Urinary bladder (tissue), 4 donors: ENCODE measurements at places on chromosomes 7 and 10.
A peak's percentile ranks its signal among the peaks of the same experiment; 100 is the strongest.

DNA sequence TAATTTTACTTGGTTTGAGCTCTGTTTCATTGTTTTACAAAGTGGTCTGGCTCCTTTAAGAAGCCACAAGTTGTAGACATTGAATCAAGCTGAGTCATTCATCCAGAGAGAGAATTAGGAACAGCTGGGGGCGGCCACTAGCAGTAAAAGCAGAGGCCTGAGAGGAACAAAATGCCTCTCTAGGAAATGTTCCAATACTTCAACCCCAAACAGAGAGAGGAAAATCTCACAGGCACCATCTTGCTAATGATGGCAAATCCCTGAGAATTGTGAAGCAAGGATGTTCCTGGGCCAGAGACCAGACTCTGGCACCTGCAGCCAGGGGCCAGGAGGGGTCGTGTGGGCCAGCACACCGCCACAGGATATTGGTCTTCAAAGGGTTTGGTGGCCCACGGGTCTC, 26.5 kb upstream of the TRIL start:
- no peak for DNase-seq

GRCh38 chr7:26398756-26399509, 107.3 kb downstream of the SNX10 start:
- peak; percentile 23 for DNase-seq

DNA sequence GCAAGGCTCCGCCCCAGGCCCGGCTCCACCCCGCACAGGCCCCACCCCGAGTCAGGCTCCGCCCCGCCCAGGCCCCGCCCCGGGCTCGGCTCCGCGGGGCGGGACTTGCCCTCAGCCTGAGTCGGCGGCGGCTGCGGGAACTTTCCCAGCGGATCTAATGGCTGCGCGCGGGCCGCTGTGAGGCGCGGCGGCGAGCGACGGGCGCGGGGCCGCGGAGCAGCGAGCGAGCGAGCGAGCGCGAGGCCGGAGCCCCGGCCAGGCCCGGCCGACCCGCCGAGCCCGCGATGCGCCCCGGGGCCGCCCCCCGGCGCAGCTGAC, at the start of gene INPP5A:
Gene INPP5A, plus strand, starts transcription at position 104 of the 318 bp plus-strand sequence. CDS start 310 bp downstream, outside the sequence.
- DNase-seq: no peak

GRCh38 chr7:7768977-7769709, 50.7 kb upstream of the RPA3 start:
- no peak for DNase-seq

DNA sequence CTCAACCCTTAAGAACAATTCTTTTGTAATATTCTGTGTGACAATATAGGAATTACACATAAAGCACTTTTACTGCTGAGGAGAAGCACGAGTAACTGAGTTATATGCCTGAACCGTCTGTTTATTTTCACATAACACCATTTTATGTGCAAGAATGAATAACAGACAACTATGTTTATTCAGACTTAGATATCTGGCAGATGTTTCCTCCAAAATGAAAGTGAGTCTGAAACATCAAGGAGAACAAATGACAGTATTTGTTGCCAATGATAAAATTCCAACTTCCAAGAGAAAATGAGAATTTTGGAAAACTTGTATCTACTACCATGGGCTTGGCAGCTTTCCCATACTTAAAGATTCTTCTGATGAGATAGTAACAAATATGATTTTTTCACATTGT, 51.4 kb downstream of the DNMBP start:
- no peak for DNase-seq

GRCh38 chr7:115183431-115184057, 261.6 kb downstream of the MDFIC start:
- no peak for DNase-seq

DNA sequence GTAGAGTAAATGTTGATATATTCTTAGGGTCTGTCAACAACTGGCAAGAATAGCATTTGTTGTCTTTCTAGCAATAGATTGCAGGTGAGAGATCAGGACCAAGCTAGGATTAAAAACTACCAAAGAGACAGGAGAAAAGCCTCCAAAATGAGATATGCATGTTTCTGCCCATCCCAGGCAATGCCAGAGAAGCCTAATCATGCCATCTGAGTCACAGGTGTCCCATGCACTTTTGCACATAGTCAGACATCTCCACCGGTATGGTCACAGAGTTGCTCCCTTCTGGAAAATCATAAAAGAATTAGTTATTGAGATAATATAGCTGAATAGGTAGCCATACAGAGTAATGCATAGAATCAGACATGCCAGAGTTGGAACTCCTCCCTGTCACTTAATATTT, 50.6 kb downstream of the PDK4 start:
- DNase-seq: no peak

DNA sequence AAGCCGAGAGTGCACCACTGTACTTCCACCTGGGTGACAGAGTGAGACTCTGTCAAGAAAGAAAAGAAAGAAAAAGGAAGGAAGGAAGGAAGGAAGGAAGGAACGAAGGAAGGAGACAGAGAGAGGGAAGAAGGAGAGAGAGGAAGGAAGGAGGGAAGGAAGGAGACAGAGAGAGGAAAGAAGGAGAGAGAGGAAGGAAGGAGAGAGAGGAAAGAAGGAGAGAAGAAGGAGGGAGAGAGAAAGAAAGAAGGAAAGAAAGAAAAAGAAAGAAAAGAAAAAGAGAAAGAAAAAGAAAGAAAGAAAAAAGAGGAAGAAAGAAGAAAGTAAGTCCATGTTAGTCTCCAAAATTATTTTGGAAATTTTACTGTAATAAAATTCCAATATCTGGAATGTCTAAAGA, 33.4 kb upstream of the RSBN1L start:
- DNase-seq: no peak

GRCh38 chr10:116690356-116691322, 51.7 kb downstream of the HSPA12A start:
- DNase-seq: no peak

- no peak for DNase-seq
These were observed 53.4 kb downstream of the WNT2 start for GRCh38 chr7:117269417-117269816.

GRCh38 chr10:14491811-14492210, 161.1 kb upstream of the FRMD4A start:
- DNase-seq: no peak

DNA sequence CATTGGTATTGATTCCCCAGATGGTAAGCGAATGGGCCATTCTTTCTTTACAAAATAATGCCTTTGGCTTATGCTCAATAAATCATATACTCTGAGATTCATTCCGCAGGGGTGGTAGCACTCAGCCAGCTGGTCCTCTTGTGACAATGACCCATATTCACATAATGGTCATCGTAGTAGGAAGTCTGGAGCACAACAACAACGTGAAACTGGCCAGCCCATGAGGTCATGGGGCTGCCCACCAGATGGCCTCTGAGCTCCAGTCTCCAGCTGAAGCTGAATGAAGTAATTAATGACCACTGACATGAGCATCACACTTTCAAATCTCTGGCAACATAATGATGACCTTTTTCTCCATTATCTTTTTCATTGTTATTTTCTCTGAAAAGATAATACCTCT, 42.3 kb upstream of the SORCS1 start:
- DNase-seq: no peak

DNA sequence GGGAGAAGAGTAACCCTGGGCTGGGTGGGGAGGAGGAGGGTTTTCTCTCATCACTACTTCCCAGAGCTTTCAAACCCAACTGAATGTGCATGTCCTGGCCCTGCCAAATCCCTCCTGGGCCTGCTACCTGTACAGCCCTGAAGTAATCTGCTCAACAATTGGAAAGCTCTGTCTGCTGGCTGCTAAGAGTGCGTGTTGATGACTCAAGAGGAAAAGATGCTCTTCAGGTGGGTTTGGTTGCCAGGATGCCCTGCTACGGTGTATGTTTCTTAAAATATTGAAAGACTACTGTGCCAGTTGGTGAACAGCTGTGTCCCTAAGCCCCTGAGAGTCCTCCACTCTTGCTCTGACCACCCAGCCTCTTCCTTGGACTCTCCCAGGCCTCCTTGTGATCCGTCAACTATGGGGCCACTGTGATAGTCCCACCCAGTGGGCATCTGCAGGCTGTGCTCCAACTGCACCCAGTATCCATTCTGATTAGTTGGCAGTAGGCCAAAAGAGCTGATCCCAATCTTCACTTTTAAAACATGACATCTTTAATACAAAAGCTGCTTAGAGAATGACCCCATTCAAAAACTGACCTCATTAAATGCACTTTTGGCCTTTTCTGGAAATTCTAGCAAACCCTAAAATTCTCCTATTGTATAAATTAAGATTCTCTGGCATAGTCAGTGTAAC, 85.6 kb downstream of the AOAH start:
- DNase-seq: no peak

DNA sequence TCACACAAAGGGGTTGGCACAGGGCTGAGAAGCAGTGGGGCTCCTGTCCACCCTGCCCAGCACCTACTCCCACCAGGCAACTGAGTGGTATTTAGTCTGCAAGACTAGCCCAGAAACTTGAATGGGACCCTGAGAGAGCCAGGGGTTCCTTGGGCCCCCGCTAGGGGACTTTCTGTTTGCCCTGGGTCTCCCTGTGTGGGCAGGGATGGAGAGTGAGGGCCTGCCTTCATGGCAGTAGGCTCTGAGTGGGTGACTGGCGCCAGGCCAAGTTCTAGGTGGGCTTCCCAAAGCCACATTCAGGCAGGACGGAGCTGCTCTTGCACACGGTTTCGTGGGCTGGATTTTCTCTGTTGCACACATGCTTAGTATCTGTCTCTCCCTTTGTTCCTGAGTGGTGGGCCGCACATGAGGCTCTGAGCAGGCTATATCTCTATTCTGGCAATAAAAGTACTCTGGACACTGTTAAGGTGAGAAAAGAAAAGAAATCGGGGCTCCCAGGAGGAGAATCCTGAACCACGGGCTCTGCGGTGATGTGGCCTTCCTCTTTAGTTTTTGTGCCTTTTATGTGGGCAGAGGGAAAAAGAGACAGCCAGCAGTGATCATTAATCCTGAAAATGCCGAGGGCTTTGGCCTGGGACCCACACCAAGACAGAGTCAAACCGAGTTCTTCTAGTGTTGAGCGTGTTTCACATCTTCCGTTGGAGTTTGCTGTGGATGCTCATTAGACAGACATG, 26.9 kb downstream of the IL2RA start:
- no peak for DNase-seq

DNA sequence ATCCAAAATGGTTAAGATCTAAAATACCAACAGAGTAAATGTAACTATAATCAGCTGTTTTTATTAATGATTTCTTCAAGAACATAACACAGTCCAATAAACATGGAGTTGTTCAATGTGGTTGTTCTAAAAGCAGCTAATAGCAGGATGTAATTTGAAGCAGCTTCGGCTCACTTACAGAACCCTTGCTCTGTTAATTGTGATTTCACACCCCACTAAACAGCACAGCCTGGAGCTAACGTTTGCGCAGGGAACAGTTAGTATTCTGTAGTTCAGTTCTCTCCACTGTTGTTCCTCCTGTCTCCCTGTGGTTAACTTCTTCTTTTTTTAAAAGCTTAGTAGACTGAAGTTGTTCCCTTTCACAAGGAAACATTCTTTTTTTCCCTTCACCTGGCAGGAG, 104.0 kb downstream of the GRM3 start:
- no peak for DNase-seq

DNA sequence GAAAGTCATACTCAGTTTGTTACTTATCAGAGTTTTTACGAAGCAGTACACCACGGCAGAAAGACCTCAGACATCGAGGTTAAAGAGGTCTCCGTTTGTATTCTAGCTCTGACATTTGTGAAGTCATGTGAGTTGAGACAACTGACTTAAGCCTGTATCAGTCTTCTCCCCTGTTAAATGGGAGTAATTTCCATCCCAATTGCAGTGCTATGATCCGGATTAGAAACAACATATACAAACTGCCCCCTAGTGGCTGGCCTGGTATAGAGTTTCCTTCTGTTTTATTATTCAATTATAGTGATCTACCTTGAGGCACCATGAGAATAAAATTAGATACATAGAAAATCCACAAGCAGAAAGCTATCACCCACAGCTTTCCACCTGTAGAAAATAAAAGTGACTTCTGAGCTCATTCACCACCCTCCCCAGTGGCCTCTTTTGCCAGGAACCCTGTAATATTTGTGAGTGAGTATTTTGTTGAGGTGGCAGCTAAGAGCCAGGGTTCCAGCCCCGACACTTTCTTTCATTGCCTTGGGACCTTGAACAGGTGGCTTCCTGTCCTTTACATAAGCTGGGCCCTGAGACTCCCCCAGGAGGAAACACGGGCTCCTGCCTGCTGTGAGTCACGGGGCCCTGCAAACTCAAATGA, 607.2 kb upstream of the MGMT start:
- DNase-seq: no peak

DNA sequence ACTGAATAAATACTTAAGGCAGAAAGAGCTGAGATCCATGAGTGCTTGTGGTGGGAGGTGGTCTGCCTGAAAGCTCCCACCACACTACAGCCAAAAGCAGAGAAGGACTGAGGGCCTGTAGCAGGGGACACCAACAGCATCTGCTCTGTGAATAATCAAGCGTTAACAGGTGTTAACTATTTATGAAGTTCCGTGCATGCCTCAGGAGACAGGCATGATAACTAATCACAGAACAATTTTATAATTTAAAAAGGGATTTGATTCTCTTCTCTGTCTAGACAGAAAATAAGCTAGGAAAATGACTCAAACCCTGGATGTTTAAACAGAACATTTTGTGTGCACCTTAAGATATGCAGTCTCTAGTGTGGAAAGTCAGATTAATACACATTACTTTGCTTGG, 61.5 kb upstream of the GHITM start:
- no peak for DNase-seq

DNA sequence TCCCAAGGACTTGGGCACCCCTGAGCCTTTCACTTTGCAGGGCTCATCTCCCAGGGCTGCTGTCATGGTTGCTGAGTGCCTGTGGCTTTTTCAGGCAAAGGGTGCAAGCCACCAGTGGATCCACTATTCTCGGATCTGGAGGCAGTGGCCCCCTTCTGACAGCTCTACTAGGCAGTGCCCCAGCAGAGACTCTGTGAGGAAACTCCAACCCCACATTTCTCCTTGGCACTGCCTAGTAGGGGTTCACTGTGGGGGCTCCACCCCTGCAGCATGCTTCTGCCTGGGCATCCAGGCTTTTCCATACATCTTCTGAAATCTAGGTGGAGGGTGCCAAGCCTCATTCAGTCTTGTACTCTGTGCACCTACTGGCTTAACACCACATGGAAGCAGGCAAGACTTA, 675.0 kb upstream of the MBL2 start:
- no peak for DNase-seq

- DNase-seq: no peak
These were observed 14.5 kb downstream of the PPP1R9A start for GRCh38 chr7:94921911-94922310.

- no peak for DNase-seq
These were observed 31.3 kb upstream of the ZNF273 start for GRCh38 chr7:64871761-64872160.

GRCh38 chr10:59456199-59456598, 93.8 kb upstream of the FAM13C start:
- DNase-seq: no peak
